CD4-positive, CD25-positive, alpha-beta regulatory T cell (primary cell): ENCODE measurements at places on chromosomes 3 and 15. TPM values are rescaled to one million over a fixed set of nuclear protein-coding genes. Genes with fewer than 3 reads are reported as not detected.
A peak's percentile ranks its signal among the peaks of the same experiment; 100 is the strongest.

The PLA2G4D gene
- not detected for total RNA-seq

GRCh38 chr3:16496008-16496407, 17.5 kb downstream of the RFTN1 start:
- H3K4me3 ChIP-seq = peak overlapping the region; percentile 52
- peak overlapping the region; percentile 36 for H3K27ac ChIP-seq
- DNase-seq = no peak
- H3K27me3 ChIP-seq = no peaks in the 10 kb centered on the region

- peaks cover 71% of the 10 kb centered on the region for H3K4me1 ChIP-seq
- H3K27ac ChIP-seq = peak overlapping the region; percentile 76
- peak overlapping the region; percentile 19 for H3K4me3 ChIP-seq
- no peaks in the 10 kb centered on the region for H3K27me3 ChIP-seq
These were observed 534.6 kb downstream of the FOXP1 start for GRCh38 chr3:71048948-71049347.

The TRPM1 gene
- total RNA-seq = not detected

DNA sequence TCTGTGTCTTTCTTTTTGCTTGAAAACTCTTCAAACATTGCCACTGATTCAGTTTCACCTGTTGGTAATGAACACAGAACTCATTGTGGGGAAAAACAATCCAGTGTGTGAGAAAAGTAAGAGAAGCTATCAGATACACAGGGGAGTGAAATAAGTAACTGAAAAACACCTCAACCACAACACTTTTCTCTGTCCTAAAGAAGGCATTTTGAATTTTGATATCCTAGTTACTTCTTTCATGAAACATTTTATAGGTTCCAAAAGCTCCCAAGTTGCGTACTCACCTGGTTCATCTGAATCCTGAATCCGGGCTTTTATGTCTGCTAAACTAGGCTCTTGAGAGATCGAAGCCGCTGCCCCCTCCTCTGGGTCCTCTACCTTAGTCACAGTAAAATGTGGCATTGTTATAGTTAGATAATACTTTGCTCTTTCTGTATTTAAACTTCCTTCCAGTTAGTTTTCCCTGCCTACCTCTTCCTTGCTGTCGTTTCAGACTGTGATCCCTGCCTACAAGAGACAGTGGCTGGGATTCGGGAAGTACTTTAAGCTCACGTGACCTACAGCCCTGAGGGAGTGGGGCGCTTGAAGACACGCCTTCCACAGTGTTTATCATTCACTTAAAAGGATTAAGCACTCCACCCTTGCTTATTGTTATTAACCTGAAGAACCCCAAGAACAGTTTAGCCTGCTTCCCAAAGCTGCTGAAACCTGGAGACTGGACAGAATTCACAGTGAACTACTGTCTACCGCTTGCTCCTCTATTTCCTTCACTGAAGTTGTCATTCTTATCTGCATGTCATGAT, 19.1 kb downstream of the SLC12A6 start:
- H3K36me3 ChIP-seq = peaks cover 10% of the 10 kb centered on the region
- no peaks in the 10 kb centered on the region for H3K27me3 ChIP-seq
- peaks cover 52% of the 10 kb centered on the region for H3K4me1 ChIP-seq

GRCh38 chr3:136939489-136939888, 18.3 kb upstream of the IL20RB start:
- H3K4me1 ChIP-seq = peaks cover 50% of the 10 kb centered on the region
- no peaks in the 10 kb centered on the region for H3K27me3 ChIP-seq
- peak overlapping the region; percentile 40 for H3K4me3 ChIP-seq
- DNase-seq = no peak
- peaks cover 6% of the 10 kb centered on the region for H3K36me3 ChIP-seq

GRCh38 chr3:136819392-136819730, 435 bp downstream of the SLC35G2 start:
- peaks cover 23% of the 10 kb centered on the region for H3K4me1 ChIP-seq
- no peaks in the 10 kb centered on the region for H3K36me3 ChIP-seq
- no peak overlapping the region for H3K27ac ChIP-seq
- peaks cover 23% of the 10 kb centered on the region for H3K27me3 ChIP-seq
- DNase-seq = peak; percentile 8

- no peaks in the 10 kb centered on the region for H3K27me3 ChIP-seq
- H3K4me1 ChIP-seq = no peaks in the 10 kb centered on the region
- no peak overlapping the region for H3K27ac ChIP-seq
- no peak overlapping the region for H3K4me3 ChIP-seq
- no peaks in the 10 kb centered on the region for H3K36me3 ChIP-seq
- no peak for DNase-seq
These were observed 74.9 kb downstream of the OCA2 start for GRCh38 chr15:28023933-28024888.

GRCh38 chr15:44882499-44882968, 74.0 kb upstream of the TERB2 start:
- peak overlapping the region; percentile 58 for H3K27ac ChIP-seq
- H3K4me3 ChIP-seq = peak overlapping the region; percentile 26
- H3K27me3 ChIP-seq = no peaks in the 10 kb centered on the region
- H3K36me3 ChIP-seq = no peaks in the 10 kb centered on the region
- DNase-seq = peak; percentile 15

The PLA1A gene
- total RNA-seq = not detected

- H3K4me3 ChIP-seq = no peak overlapping the region
- no peaks in the 10 kb centered on the region for H3K36me3 ChIP-seq
- H3K27ac ChIP-seq = no peak overlapping the region
- no peaks in the 10 kb centered on the region for H3K27me3 ChIP-seq
These were observed 619.8 kb upstream of the ZNF717 start for GRCh38 chr3:76405196-76405595.

- no peak overlapping the region for H3K27ac ChIP-seq
- H3K27me3 ChIP-seq = no peaks in the 10 kb centered on the region
- H3K36me3 ChIP-seq = peaks cover 8% of the 10 kb centered on the region
- H3K4me3 ChIP-seq = no peak overlapping the region
- DNase-seq = no peak
- no peaks in the 10 kb centered on the region for H3K4me1 ChIP-seq
These were observed 9.1 kb downstream of the SLC49A4 start for GRCh38 chr3:122803977-122804376.

DNA sequence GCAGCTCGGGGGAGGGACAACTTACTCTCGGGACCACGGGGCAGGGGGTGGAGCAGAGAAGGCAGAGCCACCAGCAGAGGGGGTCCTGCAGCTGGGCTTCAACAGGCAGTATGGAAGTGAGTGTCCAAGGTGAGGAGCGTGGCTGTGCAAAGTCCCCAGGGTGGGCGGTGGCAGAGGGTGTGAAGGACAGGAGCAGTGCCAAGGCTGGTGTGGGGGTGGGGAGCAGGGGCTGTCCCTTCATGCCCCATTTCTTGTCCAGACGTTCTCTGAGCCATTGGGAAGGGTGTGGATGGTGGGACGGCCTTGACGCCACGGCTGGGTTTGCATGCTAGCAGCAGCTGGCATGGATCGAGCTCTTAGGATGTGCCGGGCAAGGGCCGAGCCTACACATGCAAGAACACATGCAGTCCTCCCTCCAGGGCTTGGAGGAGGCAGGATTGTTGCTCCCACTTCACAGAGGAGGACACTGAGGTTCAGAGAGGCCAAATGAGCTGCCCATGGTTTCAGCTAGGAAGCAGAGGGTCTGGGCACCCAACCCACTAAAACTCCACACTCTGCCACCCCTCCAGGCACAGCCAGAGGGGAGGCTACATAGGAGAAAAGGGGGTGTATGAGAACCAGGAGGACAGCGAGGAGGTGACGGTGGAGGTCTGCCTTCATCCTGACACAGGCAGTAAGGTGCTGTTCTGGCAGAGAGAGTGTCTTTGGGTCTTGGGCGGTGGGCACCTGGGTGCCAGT, 93.6 kb downstream of the TBC1D2B start:
- H3K4me1 ChIP-seq = no peaks in the 10 kb centered on the region
- no peak overlapping the region for H3K4me3 ChIP-seq
- no peak for DNase-seq
- H3K27me3 ChIP-seq = no peaks in the 10 kb centered on the region

DNA sequence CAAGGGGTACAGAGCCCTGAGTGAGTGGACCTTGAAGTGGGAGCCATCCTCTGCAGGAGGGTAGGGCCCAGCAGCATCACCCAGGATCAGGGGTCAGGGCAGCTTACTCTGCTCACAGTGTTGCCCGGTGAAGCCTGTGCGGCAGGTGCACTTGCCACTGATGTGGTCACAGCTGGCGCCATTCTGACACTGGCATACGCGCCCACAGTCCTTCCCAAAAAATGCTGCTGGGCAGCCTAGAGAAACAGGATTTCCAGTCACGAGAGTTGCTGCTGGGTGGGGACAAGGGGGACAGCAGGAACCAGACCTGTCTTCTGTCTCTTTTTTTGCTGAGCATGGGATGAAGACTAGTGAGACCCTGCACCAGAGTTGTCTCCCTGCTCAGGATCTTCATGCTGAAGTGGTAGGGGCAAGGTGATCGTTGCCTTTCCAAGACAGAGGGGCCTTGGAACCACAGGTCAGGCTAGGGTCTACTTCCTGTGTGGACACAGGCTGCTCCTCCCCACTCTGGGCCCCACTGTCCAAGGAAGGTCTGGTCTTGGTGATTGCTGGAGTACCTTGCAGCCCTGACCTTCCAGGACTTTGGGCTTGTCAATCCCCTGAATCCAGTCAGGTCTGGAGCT, 46.9 kb downstream of the RAB11A start:
- H3K36me3 ChIP-seq = no peaks in the 10 kb centered on the region
- no peak for DNase-seq
- H3K27ac ChIP-seq = no peak overlapping the region
- no peak overlapping the region for H3K4me3 ChIP-seq

The USP50 gene
- total RNA-seq = not detected

- H3K36me3 ChIP-seq = no peaks in the 10 kb centered on the region
- no peaks in the 10 kb centered on the region for H3K4me1 ChIP-seq
- H3K27ac ChIP-seq = no peak overlapping the region
- H3K4me3 ChIP-seq = no peak overlapping the region
- H3K27me3 ChIP-seq = no peaks in the 10 kb centered on the region
These were observed 24.1 kb upstream of the SENP5 start for GRCh38 chr3:196843435-196844110.

The CLDN18 gene
- not detected for total RNA-seq

The GP5 gene
- 1.4 TPM for total RNA-seq

The ANKRD63 gene
- total RNA-seq = 0.35 TPM

The PIGBOS1 gene
- 9.4 TPM for total RNA-seq

GRCh38 chr3:125960066-125960424, 8.9 kb upstream of the ROPN1B start:
- no peaks in the 10 kb centered on the region for H3K4me1 ChIP-seq
- H3K27ac ChIP-seq = no peak overlapping the region
- H3K36me3 ChIP-seq = no peaks in the 10 kb centered on the region
- peaks cover 7% of the 10 kb centered on the region for H3K27me3 ChIP-seq
- no peak for DNase-seq
- H3K4me3 ChIP-seq = no peak overlapping the region

DNA sequence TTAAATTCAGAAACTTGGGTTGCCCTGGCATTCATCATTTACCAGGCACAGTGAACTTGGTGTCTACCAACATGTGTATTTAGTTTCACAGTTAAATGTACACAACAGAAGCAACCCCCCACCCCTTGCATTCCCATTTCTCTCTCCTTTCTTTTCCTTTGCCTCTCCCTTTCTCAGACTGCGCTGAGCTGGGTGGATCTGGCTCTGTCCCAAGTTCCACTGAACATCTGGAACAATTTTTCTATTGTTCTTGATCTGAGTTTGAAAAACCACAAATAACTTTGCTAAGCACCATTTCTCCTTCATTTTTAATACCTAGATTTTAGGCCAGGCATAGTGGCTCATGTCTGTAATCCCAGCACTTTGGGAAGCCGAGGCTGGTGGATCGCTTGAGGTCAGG, 242.2 kb downstream of the ABHD5 start:
- no peaks in the 10 kb centered on the region for H3K36me3 ChIP-seq
- H3K4me1 ChIP-seq = no peaks in the 10 kb centered on the region
- peaks cover 2% of the 10 kb centered on the region for H3K27me3 ChIP-seq
- H3K4me3 ChIP-seq = no peak overlapping the region
- H3K27ac ChIP-seq = no peak overlapping the region

DNA sequence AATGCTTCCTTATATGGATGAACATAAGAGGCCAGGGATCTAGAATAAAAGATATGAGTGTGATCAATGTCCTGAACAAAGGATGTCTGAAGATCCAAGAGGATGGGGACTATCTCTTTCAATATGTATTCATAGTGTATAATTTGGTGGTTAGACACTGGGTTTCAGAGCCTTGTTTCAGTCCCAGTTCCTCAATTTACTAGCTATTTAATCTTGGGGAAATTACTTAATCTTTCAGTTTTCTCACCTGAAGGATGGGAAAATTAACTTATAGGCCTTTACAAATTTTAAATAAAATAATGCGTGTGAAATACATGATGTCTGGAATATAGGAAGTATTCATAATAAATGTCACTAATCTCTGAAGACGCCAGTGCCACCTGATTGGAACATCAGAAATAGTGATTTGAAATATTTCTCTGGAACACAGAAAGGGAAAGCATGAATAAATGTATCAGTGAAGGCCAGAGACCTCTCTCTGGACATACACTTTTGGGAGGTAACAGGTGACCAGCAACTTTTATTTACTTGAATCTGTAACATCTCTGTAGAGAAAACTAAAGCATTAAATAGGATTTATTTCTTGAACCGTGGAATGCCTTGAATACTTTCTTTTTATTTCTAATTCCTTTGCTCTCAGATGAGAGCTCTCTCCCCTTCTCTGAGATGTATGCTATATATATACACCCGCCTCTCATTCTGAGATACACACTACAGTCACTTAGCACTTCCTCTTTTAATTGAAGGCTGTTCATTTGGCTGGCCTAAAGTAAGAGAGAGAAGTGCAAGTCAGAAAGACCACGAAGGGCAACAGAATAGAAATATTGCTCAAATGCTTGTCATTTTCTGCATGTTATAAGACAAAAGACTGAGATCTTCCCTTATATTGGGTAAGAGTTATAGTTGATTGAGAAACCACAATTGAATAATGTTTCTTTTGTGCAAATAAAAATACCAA, 407.1 kb downstream of the LSAMP start:
- H3K36me3 ChIP-seq = no peaks in the 10 kb centered on the region
- no peak overlapping the region for H3K27ac ChIP-seq
- no peaks in the 10 kb centered on the region for H3K27me3 ChIP-seq
- H3K4me3 ChIP-seq = no peak overlapping the region
- H3K4me1 ChIP-seq = no peaks in the 10 kb centered on the region

GRCh38 chr3:195256639-195257453, 14.1 kb downstream of the XXYLT1 start:
- H3K4me3 ChIP-seq = no peak overlapping the region
- no peaks in the 10 kb centered on the region for H3K36me3 ChIP-seq
- H3K27me3 ChIP-seq = no peaks in the 10 kb centered on the region
- peaks cover 28% of the 10 kb centered on the region for H3K4me1 ChIP-seq
- H3K27ac ChIP-seq = no peak overlapping the region
- no peak for DNase-seq

- H3K36me3 ChIP-seq = no peaks in the 10 kb centered on the region
- DNase-seq = no peak
- H3K27ac ChIP-seq = no peak overlapping the region
- H3K4me1 ChIP-seq = no peaks in the 10 kb centered on the region
- no peaks in the 10 kb centered on the region for H3K27me3 ChIP-seq
These were observed 340.4 kb upstream of the KCNMB2 start for GRCh38 chr3:178195824-178196223.

DNA sequence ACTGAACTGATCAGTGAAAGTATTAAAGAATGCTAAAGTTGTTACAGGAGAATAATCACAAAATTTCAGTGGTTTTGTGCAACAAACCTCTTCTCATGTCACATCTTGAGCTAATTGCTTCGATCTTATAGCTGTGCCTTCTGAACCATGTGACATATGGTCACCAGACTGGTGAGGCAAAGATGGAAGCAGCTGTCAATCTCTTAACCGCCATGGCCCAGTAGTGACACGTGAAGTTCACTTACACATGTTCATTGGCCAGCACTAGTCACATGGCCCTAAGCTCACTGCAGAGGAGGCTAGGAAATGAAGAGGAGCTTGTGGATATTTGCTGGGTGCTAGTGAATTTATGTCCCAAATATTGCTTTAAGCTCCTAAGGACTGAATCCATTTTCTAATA, 32.5 kb downstream of the BOC start:
- H3K36me3 ChIP-seq = no peaks in the 10 kb centered on the region
- DNase-seq = no peak
- H3K4me1 ChIP-seq = no peaks in the 10 kb centered on the region
- no peak overlapping the region for H3K27ac ChIP-seq
- peaks cover 21% of the 10 kb centered on the region for H3K27me3 ChIP-seq
